ENCODE measurements at places on chromosomes 5 and 9.

- DNase-seq = peak; percentile 47
These were observed 950 bp downstream of the RGMB start for GRCh38 chr5:98774192-98775033.

- no peak for DNase-seq
These were observed 20.1 kb downstream of the C5orf58 start for GRCh38 chr5:170252720-170253350.

- DNase-seq = no peak
These were observed 212.0 kb downstream of the ARHGAP26 start for GRCh38 chr5:142981886-142982820.

DNA sequence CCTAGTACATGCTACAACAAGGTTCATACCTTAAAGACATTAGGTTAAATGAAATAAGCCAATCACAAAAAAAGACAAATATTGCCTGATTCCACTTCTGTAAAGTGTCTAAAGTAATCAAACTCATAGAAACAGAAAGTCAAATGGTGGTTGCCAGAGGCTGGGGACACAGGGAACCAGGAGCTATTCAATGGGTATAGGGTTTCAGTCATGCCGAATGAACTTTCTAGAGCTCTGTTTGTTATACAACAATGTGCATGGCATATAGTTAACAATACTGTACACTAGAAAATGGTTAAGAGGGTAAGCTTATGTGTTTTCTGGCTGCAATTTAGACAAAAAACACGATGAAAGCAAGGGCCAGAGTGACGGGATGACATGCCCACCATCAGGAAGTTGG lies 70.8 kb upstream of the EGFLAM start:
- DNase-seq = no peak

GRCh38 chr5:113337515-113338415 lies 97.0 kb downstream of the TSSK1B start:
- no peak for DNase-seq

GRCh38 chr5:169777159-169777558 lies 140.1 kb downstream of the DOCK2 start:
- no peak for DNase-seq

GRCh38 chr9:134623258-134624066 lies 18.1 kb upstream of the COL5A1 start:
- no peak for DNase-seq

- DNase-seq = no peak
These were observed 79.9 kb downstream of the ACER2 start for GRCh38 chr9:19488721-19489120.

All from NCI-H1436 (cell line).